ENCODE measurements at places on chromosomes 2 and 18.

- peak; percentile 55 for DNase-seq
Observed at GRCh38 chr2:74525717-74526648, at the start of gene DQX1. DQX1 (minus strand) TSS chr2:74526231; CDS start chr2:74525729, 502 bp downstream.

GRCh38 chr18:13611601-13612195 lies 114.7 kb downstream of the FAM210A start:
- DNase-seq, result peak; percentile 41

- no peak for DNase-seq
Observed at GRCh38 chr2:15363142-15363541, 198.0 kb downstream of the NBAS start.

DNA sequence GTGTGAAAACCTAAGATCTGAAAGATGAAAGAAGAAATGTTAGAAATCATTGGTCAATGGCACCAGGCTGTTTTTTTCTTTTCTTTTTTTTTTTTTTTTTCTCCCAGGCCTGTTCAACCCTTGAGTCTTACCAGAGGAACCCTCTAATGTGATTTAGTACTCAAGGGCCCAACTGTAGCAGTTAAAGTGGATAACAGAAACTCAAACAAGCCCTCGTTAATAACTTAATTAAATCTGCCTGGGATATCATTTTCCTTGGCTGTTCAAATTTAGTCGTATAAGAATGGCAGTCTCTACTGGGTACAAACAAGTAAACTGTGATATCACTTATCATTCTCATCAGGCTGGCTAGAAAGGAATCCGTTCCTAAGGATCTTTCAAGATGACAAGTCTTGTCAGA lies 16.5 kb downstream of the ARL4C start:
- DNase-seq, result no peak

- no peak for DNase-seq
Observed at GRCh38 chr2:239002954-239003623, 155.2 kb downstream of the TWIST2 start.

- no peak for DNase-seq
Observed at GRCh38 chr2:172049567-172050120, 35.7 kb upstream of the DLX1 start.

- no peak for DNase-seq
Observed at GRCh38 chr18:12843420-12844350, 40.4 kb downstream of the PTPN2 start.

GRCh38 chr2:19876751-19877150 lies 25.0 kb downstream of the TTC32 start:
- no peak for DNase-seq

DNA sequence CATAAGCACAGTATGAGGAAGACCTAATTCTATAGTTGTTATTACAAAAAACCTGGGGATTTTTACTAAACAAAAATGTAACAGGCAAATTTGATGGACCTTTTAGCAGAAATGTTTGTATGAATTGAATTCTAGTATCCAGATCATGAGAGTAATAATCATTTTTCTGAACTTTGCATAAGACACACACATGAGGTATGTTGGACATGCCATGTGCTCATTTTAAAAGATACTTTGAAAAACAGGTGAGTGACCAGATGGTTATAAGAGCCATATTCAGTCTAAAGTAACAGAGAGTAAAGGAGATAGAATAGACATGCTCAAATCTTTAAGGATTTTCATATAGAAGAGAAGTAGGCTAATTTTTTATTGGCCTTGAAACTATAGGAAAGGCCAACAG lies 663.6 kb downstream of the NRXN1 start:
- DNase-seq, result no peak

DNA sequence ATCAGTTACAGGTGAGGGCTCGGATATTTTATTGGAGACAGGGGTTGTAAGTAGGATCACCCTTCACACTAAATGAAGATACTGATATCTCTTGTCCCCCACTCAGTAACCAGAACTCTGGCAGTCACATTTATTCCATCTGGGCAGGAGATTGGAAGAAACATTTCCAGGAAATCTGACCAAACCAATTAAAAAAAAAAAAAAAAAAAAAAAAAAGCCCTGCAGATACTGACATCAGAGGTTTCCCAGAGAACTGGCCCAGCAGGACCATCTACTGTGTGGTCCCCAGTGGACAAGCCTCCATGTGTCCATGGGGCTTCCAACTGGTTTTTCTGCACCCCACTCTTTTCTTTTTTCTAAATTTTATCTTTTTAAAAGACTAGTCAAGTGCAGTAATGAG lies 41.3 kb downstream of the SH2D6 start:
- no peak for DNase-seq
